Stimulated activated CD4-positive, alpha-beta T cell treated with anti-CD3 and anti-CD28 coated beads, TNF-alpha, amount 100 ng/mL, for 4 hours (primary cell): ENCODE measurements at places on chromosomes 2 and 18.

DNA sequence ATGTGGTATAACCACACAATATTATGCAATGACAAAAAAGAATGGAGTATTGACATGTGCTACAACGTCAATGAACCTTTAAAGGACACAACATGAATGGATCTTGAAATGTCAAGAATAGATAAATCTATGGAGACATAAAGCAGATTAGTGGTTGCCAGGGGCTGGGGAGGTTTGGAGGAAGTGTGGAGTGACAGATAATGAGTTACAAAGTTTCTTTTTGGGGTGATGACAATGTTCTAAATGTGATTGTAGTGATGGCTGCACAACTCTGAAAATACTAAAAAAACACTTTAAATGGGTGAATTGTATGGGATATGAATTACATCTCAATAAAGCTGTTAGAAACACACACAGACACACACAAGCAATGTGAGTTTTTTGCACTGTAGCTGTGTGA is 37.4 kb upstream of the C1D start:
- DNase-seq = no peak

GRCh38 chr18:29154196-29154757 is 977.3 kb upstream of the CDH2 start:
- DNase-seq = no peak

DNA sequence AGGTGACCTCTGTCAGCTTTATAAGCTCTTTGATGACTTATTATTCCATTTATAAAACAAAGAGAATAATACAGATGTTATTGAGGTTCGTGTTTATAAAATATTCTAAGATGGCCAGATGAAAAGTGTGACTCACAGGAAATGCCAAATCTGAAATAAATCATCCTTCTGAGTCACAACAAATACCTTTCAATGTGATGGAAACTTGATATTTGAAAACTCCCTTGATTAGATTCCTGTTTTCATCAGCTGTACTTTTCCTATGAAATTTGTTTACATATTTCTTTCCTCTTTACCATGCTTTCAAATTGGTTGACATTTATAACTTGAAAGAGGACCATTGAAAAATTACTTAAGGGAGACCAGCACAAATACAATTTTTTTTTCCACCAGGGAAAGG is 30.6 kb upstream of the PPP1R1C start:
- no peak for DNase-seq

- DNase-seq = no peak
Measured at GRCh38 chr2:168343586-168343985, 96.2 kb upstream of the STK39 start.

DNA sequence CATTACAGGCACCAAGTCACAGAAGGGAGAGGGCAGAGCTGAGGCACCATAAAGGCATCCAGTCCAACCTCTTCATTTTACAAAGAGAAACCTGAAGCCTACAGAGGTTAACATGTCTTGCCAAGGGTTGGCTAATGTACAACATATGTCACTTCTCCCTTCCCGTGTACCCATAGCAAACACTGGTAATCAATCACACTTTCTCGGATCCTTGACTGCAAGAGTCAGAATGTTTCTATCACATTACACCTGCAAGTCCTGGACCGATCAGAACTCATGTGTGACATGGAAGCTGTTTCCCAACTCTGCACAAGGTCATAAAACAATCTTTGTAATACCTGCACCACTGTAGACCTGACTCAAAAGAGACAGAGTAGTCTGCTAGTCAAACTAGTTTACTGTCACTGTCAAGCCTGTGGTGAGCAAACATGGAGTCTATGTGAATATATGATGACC is 6.0 kb downstream of the ANKRD44 start:
- DNase-seq = no peak

GRCh38 chr2:100235098-100235497 is 87.2 kb downstream of the LONRF2 start:
- DNase-seq = no peak

DNA sequence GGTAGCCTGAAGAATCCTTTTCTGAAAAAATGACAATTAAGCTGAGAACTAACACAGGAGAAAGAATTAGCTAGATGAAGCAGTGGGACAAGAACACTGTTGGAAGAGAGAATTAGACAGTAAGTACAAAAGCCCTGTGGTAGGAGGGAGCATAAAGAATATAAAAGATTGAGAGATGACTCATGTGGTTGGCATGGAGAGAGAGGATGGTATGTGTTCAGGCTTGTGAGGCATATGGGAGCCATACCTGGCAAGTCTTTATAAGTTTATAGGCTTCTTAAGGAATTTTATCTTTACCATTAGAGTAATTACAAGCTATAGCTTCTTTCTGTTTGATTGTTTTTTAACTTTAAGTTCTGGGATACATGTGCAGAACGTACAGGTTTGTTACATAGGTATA is 325.0 kb downstream of the ARL6IP6 start:
- DNase-seq = no peak

DNA sequence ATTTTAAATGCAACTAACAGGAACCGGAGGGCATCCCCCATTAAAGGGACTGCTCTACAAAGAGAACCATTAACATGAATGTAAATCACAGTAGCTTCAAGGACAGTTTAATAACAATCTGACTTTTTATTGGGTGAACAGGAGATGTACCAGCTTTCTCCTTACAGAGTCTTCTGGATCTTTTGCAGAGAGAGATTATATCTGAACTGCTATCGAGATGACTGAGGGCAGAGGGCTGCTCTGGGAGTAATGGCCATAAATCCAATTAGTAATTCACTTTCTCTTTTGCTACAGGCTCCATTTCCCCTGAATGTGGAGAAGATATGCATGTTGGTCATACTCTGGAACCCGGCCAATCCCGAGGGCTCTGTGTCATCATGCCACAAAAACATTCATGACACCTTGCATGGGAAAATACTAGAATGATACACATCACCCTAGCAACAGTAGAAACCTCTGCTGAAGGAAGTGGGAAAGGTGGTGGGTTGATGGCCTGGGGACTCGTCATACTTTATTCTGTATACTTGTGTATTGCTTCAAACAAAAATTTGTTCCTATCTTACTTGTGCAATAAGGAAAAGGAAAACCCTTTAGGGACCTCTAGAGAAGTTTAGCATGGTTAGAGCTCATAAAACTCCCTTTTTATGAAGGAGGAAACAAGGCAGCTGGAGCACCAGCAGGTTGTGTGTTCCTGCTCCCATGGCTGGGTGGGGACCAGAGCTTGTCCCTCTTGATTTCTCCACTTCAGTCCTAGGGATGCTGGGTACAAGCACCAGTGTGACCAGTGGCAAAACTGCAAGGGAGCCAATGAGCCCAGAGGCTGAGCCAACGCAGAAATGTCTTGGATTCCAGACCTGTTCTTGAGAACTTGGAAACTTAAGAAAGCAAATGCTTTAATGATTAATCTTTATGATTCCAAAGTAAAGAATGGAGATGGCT is 26.0 kb downstream of the CTAGE1 start:
- DNase-seq = no peak

DNA sequence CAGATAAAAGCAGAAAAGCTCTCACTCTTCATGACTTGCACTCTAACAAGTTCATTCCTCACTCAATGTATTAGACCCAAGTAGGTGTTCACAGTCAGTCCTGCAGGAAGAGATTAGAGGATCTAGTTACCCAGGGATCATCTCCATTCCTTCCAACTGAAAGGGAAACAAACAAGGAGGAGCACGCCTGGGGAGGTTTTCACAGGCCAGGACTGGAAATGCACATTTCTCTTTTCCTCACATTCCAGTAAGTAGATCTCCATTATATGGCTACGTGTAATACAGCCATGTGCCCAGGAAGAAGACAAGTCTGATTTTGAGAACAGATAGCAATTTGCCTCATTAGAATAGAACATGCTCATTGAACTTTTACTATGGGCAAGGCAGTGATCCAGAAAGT is 1132.2 kb upstream of the FAM98A start:
- no peak for DNase-seq

DNA sequence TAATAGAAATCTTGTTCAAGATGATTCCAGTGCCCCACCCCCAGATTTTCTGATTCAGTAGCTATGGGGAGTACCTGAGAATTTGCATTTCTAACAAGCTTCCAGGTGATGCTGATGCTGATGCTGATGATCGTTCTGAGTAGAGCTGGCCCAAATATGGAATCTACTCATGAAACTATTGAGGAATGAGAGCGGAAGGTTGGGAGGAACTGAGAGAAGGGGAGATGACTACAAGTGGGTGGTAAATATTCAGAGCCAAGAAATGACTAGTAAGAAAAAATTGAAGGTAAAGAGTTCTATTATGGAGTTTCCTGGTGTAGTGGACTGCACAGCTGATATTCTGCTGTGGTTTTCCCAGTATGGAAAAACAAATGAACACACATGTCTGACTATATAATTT is 235.4 kb upstream of the FN1 start:
- DNase-seq = no peak

DNA sequence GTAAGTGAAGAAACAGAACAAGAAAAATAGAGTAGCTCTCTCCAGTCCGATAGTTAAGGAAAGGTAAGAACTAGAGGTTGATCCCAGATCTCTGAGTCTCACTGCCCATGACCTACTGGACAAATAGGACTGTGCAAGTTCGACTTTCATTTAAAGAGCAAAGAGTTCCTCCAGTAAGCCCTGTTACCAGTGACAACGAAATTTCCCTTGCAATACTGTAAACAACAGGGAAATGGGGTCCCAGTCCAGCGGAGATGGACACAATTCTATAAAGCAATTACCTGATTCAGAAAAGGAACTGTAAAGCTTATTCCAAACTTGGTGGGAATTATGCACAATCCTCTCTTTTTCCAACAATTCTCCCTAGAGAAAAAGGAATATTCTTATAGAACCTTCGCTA is 65.9 kb downstream of the XDH start:
- DNase-seq = no peak

GRCh38 chr18:79881695-79882094 is 69.8 kb downstream of the SLC66A2 start:
- DNase-seq = no peak

- no peak for DNase-seq
Measured at GRCh38 chr2:237639052-237639835, 11.9 kb downstream of the LRRFIP1 start.

- DNase-seq = no peak
Measured at GRCh38 chr2:178978667-178979066, 71.3 kb downstream of the CCDC141 start.

DNA sequence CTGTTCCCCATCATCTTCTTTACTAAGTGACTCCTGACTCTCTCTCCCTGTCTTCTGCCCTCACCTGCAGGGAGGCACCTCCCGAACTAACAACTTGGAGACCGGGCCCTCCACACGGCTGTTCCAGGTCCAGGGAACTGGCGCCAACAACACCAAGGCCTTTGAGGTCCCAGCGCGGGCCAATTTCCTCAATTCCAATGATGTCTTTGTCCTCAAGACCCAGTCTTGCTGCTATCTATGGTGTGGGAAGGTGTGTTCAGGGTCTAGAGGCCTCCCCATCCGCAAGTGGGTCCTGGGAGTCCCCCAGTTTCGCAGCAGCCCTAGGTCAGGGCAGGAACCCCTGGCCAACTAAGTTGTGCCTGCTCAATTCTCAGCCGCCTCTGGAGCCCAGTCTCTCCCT is 15.5 kb downstream of the VIL1 start:
- DNase-seq = no peak

DNA sequence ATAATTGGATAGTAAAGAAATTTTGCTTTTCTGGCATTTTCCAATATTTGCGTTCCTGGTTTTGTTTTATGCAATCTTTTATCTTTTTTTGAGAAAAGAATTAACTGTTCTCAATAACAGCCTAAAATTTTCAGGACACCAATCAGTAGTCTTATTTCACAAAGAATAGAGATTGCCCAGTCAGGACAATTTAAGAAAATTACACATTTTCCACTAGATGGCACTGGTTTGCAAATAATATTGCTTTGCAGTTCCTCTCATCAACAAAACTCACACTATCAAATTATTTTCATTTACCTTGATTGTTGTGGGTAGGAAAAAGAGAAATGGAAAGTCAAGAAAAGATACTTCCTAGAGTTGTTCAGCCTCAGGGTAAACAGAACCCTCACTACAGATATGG is 2.4 kb upstream of the RBM45 start:
- no peak for DNase-seq

GRCh38 chr2:36800381-36800780 is 103.9 kb downstream of the VIT start:
- DNase-seq = peak; percentile 7

- DNase-seq = no peak
Measured at GRCh38 chr18:63708650-63709049, 5.9 kb downstream of the SERPINB11 start.

DNA sequence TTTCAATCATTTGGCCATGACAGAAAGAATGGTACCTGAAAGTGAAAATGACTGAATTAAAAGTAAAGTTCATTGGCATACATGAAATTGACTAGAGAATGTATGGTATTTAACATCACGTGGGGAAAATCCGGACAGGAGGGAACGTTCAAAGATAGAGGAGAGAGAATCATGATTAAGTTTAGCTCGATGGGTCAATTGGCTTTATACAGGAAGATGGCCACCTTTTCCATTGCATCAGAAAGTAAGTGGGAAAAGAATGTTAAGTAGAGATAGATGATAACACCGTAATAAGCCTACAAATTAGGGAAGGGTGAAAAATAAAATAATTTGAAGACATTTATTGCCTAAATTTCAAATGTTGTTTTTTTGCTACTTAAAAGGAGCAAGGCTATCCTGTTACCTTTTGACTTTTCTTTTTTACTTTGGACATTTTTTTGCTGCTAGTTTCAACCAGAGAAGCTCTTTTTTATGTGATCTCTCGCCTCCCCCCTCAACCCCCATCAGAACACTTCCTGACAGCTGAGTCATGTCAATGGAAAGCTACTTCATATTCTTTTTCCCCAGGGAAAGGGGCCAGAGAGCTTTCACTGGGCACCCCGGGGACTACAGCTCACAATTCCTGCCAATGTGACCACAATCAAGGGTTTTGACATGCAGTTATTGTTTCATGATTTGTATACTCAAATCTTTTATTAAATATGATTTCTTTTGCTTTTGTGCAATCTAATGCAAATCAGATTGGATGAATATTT is 767 bp upstream of the CCDC102B start:
- DNase-seq = no peak

DNA sequence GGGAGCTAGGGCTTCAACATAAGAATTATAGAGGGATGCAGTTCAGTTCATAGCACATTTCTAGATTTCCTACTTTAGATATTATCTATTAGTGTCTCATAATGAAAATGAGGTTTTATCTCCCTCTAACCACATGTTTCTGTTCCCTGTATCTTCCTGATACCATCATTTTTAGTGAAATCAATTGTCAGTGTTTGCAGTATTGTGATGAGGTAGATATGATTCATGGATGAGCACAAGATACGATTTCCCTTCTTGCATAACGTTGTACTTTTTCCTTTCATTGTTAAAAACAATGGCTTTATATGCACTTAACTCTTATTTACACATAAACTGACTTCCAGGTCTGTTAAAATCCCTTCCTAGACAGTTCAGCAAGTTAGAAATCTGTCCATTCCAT is 211.4 kb downstream of the ZBTB7C start:
- DNase-seq = no peak

DNA sequence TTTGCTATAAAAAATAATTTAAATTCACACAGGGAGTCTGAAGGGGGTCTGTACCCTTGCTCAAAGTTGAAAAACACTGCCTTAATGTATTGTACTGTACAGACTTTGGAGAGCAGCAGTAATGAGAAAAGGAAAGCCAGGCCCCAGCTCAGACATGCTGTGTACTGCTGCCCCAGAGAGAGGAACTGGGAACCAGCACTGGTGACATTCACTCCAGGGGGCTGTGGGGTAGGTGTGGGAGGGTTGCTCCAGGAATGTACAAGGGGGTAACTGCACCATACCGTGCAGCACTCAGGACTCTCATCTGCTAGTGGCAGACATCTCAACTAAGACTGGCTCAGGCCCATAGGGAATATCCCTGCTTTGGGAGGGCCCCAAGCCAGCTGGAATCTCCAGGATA is 146.0 kb upstream of the RMP24 start:
- DNase-seq = no peak
